ENCODE measurements at places on chromosomes 6 and 20.

GRCh38 chr6:84074988-84075781 lies 41.6 kb downstream of the MRAP2 start:
- DNase-seq, result no peak

GRCh38 chr6:88238901-88239300 lies 72.8 kb upstream of the CNR1 start:
- no peak for DNase-seq

DNA sequence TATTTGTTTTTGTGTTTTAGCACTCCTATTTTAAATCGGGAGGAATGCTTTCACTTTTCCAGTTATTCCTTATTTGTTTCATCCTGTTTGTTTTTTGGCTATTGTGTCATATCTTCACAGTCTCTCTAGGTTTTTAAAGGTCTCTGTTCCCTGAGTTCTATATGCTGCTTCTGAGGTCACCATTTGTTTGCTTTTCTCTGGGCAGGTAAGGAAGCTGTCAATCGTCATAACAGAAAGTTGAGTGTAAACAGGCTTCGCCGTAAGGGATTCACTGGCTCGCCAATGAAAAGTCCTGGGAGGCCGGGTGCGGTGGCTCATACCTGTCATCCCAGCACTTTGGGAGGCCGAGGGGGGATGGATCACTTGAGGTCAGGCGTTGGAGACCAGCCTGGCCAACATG lies 48.7 kb upstream of the RPS6KA2 start:
- DNase-seq, result no peak

DNA sequence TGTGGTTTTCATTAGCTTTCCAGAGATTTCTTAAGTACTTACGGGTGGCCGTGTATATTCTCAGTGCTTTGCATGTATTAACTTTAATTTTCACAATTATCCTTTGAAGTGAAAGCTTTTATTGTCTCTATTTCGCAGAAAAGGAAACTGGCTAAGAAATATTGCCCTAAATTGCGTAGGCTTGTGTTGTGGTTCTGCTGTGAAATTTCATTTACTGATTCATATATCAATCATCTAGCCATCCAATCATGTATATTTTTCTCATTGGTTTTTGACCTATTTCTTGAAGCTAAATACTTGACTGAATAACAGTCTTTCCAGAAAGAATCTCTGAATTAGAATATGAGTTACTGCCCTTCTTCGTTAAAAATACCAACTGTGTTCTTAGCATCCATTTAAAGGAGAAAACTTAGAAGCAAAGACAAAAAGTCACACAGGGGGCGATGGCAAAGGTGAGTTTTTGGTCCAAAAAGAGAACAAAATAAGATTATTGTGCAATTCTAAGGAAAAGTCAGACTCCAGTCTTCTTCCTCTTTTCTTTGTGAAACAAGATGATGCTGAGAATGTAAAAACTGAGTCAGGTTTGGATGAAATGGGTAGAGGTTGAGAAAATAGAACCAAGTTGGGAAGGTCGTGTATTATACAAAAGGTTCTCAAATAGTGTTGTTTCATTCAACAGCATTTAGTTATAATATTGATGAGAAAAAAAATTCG lies 1.4 kb downstream of the CYB5R4 start:
- DNase-seq, result no peak

GRCh38 chr20:49724408-49725223 lies 10.9 kb upstream of the B4GALT5 start:
- DNase-seq, result peak; percentile 17

DNA sequence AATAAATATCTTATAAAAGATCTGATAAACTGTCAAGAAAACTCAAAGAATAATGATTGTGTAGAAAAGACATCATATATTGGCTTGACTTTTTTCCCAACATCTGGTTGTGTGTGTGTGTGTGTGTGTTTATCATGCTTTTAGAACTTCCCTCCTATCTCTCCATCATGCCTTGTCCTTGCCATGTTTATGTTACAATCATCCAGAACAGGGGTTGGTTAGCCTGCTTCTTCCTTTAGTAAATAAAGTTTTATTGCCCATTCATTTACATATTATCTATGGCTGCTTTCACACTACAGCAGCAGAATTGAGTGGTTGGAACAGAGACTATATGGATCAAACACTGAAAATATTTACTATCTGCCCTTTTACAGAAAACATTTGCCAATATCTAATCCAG lies 52.8 kb upstream of the RIPOR2 start:
- no peak for DNase-seq

DNA sequence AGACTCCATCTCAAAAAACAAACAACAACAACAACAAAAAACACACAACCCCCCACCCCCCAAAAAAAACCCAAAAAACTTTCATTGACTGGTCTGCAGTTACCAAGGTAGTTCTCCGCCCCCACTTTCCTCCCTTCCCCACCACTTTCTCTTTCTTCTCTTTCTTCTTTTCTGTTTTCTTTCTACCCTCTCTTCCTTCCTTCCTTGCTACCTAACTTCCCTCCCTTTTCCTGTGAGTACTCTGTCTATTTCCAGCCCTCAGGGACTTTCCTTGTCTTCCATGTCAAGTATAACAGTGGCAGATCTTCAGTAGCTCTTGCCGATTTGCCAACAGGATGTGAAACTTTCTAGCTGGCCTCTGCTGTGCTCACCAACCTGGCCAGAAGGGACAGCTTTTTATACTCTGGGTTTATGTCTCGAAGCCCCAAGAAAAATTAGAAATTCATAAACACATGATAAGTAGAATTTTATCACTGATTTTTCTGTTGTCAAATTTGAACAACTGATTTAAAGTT lies 399.5 kb downstream of the QKI start:
- DNase-seq, result no peak

GRCh38 chr20:59356662-59357165 lies 56.3 kb downstream of the EDN3 start:
- DNase-seq, result no peak

GRCh38 chr20:34817072-34817471 lies 8.4 kb downstream of the NCOA6 start:
- no peak for DNase-seq

- no peak for DNase-seq
Measured at GRCh38 chr6:15893556-15894253, 230.9 kb upstream of the DTNBP1 start.

- no peak for DNase-seq
Measured at GRCh38 chr6:12929678-12930077, 213.1 kb downstream of the PHACTR1 start.

DNA sequence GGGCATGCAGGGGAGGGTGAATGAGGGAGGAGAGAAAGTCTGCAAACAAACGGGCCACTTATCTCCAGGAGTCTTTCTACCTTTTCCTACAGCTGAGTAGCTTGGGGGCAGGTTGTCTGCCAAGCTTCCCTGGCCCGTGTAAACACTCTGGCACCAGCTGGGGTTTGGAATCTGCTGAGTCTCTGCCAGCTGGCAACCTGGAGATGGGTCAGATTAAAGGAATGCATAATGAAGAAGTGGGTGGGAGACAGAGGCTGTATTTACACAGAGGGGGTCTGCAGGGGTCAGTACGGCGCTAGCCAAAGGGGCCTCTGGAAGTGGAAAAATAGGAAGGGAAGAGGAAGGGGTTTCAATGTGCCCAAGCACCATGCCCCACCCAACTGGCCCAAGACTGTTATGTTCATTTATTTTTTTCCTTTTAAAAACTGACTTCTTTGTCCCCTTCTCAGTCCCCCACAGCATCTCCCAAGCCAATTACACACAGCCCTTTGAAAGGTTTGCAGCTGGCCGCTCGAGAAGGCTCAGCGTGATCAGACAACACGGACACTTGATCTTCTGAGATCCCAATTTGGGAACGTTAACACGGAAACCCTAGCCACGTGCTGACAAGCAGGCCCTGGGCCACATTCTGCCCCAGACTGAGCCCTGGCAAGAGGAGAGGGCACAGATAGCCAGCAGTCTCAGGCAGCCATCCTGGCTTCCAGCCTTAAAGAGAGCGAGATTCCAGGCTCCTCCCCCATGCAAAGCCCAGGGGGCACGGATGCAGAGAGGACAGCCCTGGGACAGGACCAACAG lies 25.2 kb downstream of the TRAM2 start:
- DNase-seq, result no peak

GRCh38 chr6:2938632-2939083 lies 32.7 kb downstream of the SERPINB6 start:
- DNase-seq, result no peak

DNA sequence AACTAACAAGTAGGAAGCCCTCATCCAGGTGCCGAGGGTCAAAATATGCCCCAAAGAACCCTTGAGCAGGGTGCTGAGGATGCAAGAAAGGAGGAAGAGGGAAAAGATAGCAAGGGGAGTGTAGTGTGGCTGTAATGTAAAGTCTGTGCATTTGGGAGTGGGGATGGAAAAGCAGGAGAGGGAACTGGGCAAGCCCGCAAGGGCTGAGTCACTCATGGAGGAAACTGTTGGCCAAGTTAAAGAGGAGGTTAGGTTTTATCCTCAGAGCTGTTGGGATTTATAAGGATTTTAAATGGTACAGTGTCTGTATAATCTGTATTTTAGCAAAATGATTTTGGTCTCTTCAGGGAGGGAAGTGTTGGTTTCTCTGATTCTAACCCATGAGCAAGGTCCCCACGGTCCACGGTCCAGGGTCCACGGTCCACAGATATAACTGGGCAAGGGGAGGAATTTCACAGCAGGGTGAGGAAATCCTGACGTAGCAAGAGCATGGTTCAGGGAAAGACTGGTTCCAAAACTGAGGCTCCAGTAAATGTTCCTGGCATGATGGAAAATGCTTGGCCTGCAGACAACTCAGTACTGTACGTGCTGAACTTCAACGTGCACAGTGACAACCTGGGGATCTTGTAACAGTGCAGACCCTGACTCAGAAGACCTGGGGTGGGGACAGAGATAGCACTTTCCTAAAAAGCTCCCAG lies 759.8 kb downstream of the PTPRT start:
- DNase-seq, result no peak

- no peak for DNase-seq
Measured at GRCh38 chr6:70839286-70840266, 117.3 kb downstream of the B3GAT2 start.

- DNase-seq, result peak; percentile 11
Measured at GRCh38 chr6:44630125-44631028, 242.9 kb downstream of the CDC5L start.

GRCh38 chr20:19026901-19027644 lies 185.4 kb upstream of the SLC24A3 start:
- DNase-seq, result no peak

DNA sequence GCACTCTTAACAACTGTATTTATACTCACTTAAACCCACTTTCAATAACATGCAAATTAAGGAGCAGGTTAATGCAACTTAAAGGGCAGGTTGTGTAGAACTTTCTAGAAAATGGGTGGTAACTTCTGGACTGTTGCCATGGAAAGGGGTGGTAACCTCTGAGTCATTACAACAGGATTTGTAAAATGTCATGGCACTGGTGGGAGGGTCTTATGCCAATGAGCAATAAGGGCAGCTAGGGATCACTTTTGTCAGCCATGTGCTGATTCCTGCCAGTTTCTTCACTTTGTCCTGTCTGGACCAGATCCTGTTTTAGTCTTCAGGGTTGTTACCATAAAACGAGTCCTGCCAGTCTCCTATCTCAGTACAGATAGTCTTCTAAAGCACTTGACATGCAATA lies 560.5 kb upstream of the PTCHD4 start:
- no peak for DNase-seq

GRCh38 chr6:161068321-161068741 lies 76.8 kb downstream of the MAP3K4 start:
- DNase-seq, result no peak

DNA sequence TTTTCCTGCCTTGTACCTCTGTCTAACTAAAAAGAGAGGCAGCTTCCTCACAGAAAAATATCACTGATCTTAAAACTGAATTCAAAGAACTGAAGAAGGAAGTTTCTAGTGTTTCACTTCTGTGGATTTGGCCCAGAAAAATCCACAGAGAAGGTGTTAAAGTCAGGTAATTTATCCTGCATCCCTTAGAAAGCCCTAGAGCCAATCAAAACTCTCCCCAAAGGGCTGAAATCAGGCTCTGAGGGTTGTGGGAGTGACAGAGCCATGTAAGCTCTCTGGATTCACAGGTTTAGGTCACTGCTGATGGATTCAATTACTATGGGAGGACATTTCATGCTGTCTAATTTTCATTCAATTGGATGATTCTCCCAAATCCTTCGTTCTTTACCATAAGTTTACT lies 152.3 kb downstream of the OR2B2 start:
- no peak for DNase-seq

- no peak for DNase-seq
Measured at GRCh38 chr6:44627883-44628271, 240.4 kb downstream of the CDC5L start.

GRCh38 chr6:105041880-105042279 lies 85.0 kb downstream of the LIN28B start:
- no peak for DNase-seq

DNA sequence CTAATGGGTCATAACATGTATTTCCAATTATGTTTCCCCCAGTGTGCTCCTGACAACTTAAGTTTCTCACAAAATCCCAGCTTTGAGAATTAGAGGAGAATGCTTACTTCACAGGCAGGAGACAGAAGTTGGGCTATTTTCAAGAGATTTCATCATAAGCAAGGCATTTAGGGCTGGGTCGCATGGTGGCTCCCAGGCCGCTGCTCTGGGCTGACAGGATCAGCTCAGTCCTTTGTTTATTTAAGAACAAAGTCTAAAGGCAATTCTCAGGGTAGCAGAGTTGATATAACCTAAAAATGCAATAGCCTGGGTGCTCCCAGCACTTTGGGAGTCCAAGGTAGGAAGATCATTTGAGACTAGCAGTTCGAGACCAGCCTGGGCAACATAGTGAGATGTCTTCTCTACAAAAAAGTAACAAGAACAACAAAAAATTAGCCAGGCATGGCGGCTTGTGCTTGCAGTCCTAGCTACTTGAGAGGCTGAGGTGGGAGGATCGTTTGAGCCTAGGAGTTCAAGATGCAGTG lies 10.9 kb downstream of the FOXQ1 start:
- no peak for DNase-seq

- no peak for DNase-seq
Measured at GRCh38 chr20:59788811-59789397, 144.5 kb downstream of the SYCP2 start.

- no peak for DNase-seq
Measured at GRCh38 chr6:72798196-72798595, 176.3 kb downstream of the KCNQ5 start.

GRCh38 chr6:123116370-123116769 lies 120.3 kb downstream of the CLVS2 start:
- DNase-seq, result no peak

GRCh38 chr6:147949981-147950622 lies 392.5 kb upstream of the SASH1 start:
- no peak for DNase-seq

- no peak for DNase-seq
Measured at GRCh38 chr6:129419324-129419723, 290.7 kb downstream of the ARHGAP18 start.

- DNase-seq, result peak; percentile 76
Measured at GRCh38 chr6:52286798-52287432, 2.4 kb upstream of the MCM3 start.

- no peak for DNase-seq
Measured at GRCh38 chr20:24095756-24096155, 107.2 kb upstream of the GGTLC1 start.

GRCh38 chr20:55258559-55258958 lies 746.8 kb downstream of the CBLN4 start:
- DNase-seq, result no peak

Data from CD4-positive, alpha-beta T cell treated with Interleukin-6 for 4 hours (primary cell).